ENCODE measurements at places on chromosomes 5 and 9.

- DNase-seq, result no peak
Measured at GRCh38 chr9:124436320-124436719, 13.9 kb upstream of the ADGRD2 start.

- DNase-seq, result no peak
Measured at GRCh38 chr9:124813041-124813440, 36.1 kb downstream of the OLFML2A start.

- DNase-seq, result no peak
Measured at GRCh38 chr9:14308853-14309145, 5.1 kb downstream of the NFIB start.

DNA sequence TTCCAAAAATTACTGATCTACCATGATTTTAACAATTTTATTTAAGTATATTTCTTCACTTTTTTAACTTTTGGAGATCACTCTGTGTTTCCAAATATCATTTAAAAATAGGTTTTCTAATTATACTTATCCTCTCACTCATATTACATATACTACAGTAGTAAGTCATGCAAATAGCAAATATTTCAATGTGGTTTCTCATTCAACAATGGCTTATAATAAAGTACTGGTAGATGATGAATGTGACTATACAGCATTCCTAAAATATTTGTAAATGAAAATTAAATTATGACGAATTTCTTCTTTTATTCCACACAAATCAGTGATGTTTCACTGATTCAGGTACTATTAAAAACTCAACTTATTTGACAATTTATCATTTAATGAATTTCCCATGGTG is 176.3 kb upstream of the MEF2C start:
- DNase-seq, result no peak

- DNase-seq, result no peak
Measured at GRCh38 chr9:129759804-129760502, 7.1 kb upstream of the PTGES start.

DNA sequence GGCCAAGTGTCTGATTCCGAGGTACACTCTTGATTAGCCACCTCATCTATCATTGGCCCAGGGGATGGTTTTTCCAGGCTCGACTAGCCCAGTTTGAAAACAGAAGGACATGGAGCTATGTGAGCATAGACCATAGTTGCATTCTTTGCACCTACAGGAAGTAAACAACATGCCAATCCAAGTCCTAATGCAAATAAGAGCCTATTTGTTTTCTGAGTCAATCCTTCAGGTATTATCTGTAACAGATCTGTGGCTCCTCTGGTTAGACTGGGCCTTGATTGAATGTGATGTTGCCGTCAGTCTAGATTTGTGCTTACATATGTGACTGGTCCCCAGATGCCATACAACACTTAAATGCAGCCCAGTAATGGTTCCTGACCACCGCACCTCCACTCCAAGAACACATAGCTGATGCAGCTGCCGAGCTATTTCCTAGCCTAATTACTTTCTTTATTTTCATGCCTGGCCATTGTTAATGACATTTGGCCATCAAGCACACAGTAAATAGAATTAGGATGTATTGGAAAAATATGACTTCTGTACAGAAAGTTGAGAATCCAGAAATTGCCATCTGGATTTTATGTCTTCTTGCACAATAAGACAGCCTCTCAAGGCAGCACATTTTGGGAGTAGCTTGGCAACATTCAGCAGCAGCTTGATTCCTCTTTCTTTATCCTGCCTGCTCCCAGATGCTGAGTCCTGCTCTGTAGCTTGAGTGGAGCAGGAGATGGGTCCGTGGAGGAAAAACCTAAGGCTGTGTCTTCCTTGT is 29.5 kb upstream of the ARHGAP26 start:
- DNase-seq, result no peak

DNA sequence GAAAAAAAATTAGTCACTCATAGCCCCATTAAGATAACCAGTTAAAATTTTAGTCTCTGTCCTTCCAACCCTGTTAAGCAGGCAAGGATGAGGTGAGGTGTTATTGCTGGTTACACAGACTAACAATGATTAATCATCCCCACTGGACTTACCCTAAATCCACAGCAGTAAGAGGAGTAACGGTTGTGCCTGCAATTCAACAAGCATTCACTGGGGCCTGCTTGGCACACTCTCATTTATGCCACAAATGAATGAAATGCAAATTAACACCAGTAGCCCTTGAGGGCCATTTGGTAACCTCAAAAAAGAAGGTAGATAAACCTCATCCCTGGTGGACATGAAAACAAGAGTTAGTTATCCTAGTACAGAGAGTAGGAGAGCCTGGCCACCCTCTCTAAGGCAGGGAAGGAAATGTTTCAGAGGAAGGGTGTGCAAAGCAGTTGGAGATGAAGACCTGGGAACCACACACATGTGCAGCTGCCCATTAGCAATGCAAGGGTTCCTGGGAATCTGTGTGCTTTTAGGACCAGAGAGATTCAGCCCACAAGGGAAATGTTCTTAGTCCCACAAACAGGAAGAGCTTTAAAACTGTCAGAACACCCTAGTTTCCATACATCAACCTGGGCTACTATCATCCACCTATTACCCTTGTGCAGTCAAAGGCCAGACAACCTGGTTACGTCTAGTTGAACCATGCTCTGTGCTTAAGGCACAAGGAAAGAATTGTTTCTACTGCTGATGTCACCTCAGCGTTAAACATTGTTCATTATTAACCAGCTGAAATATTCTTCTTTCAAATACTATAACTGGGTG is 7.7 kb downstream of the LHFPL2 start:
- no peak for DNase-seq

DNA sequence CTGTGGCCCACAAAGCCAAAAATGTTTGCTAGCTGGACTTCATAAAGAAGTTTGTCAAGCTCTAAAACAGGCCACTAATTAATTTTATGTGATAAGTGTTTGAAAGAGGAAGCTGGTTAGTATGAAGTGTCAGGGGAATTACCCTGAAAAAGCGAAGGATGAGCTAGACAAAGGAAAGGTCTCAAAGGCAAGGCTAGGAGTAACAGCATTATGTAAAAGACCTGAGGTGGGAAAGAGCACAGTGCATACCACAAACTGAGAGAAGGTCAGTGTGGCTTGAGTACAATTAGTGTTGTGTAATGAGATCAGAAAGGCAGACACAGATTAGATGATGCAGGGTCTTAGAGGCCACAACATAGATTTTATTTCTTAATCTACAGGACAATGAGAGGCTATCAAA is 29.6 kb downstream of the RC3H2 start:
- no peak for DNase-seq

- no peak for DNase-seq
Measured at GRCh38 chr5:10454591-10455276, 13.1 kb downstream of the ROPN1L start.

GRCh38 chr9:38074441-38074961 is 5.5 kb upstream of the SHB start:
- DNase-seq, result no peak

DNA sequence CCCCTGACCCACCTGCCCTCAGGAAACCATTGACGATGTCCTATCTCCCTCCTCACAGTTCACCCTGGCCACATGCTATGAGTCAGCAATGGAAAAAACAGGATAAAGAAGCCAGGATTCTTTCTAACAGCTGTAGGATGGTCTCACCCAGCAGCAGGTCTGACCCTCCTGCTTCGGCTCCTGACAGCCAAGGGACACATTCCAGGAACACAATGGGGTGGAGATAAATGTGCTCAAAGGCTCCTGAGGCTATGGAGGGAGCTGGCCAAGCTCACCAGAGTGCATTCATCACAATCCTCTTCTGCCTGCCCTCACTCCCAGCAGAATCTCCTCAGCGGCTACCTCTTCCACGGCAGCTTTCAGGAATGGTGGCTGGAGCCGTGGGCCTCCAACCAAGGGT is 170.3 kb downstream of the PJA2 start:
- DNase-seq, result no peak

DNA sequence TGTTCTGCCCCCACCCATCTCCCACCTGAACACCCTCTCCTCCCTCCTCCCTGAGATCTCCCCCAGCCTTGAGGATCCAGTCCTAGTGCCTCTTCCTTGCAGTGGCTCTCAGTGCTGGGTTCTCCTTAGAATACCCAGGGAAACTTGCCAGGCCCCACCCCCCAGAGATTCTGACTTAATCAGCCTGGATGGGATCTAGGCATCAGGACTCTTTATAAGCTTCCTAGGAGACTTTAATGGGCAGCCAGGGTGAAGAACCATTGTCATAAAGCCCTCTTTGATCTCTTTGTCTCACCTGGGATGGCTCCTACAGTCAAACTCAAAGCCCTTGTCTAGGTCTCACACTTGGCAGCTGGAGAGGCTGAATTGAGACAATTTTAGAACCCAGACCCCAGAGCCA is 8.6 kb upstream of the GLIS3 start:
- no peak for DNase-seq

DNA sequence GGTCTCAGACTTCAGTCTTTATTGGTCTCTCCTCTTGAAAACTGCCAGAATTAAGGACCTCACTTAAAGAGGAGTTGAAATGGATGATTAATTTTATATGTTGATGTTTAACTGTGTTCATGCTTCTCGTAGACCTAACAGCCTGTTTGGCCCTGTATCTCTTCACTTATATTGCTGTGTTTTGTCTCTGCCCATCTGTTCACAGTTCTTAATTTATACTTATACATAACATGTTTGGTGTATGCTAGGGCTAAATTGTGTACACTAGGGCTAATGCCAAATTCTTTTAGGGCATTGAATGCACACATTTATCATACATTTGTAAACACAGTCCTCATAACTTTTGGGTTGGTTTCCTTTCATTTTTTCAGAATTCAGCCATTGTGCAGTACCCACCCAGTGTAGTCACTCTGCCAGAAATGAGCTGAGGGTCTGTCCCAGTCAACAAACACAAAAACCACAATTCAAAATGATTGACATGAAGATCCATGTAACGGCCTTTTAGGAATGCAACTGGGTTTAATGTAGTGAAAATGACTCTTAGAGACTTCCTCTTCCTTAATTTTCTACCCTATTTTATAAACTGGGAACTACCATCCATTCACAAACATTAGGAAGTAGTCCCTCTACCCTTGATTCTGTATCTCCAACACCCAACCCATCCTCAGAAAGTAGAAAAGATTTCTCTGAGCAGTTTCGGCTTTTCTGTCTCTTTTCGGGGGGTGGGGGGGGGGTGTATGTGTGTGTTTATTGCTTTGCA is 668.8 kb upstream of the KLF4 start:
- DNase-seq, result no peak

DNA sequence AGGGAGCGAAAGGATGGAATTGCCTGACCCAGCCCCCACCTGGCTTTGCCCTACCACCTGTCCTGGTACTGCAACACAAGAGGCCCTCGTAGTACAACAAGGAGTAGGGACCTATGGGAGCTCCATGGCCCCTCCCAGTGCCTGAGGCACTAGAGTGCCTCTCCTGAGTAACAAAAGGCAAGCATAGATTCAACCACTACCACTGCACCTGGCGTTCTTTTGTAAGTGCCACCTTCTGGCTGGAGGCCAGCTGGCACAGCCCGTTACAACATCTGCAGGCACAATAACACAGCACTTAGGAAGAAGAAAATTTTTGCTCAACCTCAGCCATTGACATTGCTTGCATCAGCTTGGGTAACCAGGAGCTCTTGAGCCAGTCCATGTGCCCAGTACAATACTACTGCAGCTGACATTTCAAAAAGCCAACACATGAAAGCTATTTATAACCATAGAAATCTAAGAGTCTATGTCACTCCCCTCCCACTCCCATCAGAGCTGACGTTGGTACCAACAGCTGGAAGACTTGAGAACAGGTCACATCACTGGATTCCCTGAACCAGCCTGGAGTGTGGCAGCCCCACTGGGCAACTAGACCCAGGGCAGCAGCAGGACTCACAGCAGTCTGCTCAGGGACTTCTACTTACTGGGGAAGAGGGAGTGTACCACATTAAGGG is 17.7 kb upstream of the FAM174A start:
- no peak for DNase-seq

GRCh38 chr5:110075656-110076055 is 385.9 kb downstream of the MAN2A1 start:
- no peak for DNase-seq
